Pericardium fibroblast (primary cell): ENCODE measurements at places on chromosomes 6 and 20. TPM values are rescaled to one million over a fixed set of nuclear protein-coding genes. Genes with fewer than 3 reads are reported as not detected.

Gene GRM1
- not detected in 2 replicates for total RNA-seq

Gene EPHA7
- total RNA-seq, result 0.09 and 0.58 TPM in 2 replicates

Gene ELOVL4
- total RNA-seq, result 6.7 and 7.7 TPM in 2 replicates

Gene SIRPB2
- total RNA-seq, result not detected in 2 replicates

Gene EYS
- not detected in 2 replicates for total RNA-seq
